Kidney epithelial cell (primary cell): ENCODE measurements at places on chromosomes 7 and 10.
A peak's percentile ranks its signal among the peaks of the same experiment; 100 is the strongest.

DNA sequence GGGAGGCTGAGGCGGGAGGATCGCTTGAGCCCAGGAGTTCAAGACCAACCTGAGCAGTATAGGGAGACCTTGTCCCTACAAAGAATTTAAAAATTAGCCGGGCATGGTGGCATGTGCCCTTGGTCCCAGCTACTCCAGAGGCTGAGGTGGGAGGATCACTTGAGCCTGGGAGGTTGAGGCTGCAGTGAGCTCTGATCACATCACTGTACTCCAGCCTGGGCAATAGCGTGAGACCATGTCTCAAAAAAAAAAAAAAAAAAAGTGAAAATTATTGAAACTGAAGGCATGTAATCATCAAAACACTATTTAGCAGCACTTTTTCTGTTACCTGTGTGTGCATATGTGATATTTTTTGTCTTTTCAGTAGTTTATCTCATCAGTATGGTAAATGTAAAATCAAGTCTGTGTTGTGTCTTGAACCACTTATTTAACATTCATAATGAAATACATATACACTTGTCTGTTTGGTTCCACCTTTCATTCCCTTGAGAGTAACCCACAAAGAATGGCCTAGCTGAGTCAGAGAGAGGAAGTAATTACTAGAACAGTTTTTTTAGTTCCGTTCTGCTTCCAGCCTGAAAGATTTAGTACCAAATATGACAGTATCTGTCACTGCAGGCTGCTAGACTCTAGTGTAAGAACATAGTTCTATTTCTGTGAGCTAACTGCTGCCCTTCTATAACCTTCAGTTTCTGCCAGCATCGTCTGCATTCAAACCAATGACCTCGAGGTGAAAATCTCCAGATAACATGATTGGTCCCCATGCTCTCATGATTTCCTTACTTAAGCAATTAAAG lies 68.6 kb downstream of the MMRN2 start:
- DNase-seq = peak; percentile 19

DNA sequence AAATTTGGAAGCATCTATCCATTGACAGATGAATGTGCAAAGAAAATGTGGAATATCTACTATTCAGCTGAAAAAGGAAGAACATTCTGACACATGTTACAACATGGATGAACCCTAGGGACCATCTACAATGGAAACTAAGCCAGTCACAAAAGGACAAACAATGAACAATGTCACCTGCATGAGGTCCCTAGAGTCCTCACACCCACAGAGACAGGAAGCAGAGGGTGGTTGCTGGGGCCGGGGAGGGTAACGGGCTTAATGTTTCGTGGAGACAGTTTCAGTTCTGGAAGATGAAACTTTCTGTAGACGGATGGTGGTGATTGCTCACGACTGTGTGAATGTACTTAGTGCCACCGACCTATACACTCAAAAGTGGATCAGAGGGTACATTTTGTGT lies 282.9 kb downstream of the ADARB2 start:
- no peak for DNase-seq

DNA sequence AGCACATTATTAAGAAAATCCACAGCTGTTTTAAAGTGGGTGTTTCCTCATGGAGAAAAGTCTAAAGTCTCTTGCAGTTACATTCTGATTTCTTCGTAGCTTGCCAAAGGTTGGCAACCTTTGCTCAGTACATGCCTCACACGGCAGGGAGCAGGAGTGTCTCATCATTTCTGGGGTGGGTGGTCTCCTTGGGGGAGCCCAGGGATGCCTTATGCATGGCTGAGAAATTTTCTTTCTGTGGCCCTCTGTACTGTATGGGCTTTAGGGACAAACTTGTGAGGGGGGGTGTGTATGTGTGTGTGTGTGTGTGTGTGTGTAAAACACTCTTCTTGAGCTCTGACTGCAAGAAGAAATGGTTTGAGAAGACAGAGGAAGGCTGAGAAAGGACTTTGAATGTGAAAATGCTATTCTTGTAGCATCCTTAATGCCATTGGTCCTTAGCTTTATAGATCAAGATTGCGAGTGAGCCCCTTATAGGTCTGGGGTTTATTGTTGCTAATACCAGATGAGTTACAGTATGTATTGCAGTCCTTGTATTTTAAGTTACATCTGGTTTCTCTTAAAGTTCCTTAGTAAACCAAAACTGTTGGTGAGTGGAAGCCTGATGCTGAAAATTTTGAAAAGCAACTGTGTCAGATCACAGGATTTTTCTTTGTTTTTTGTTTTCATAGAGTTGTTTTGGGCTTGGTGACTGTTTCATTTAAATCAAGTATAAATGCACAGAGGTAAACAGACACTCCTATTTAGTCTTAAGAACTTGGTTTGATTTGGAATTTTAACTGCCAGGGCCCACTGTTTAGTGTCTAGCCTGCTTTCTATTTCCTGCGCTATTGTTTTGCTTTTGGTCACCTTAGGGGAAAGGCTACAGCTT lies 242.0 kb downstream of the BICC1 start:
- no peak for DNase-seq

- no peak for DNase-seq
These were observed 1.5 kb downstream of the PDCD4 start for GRCh38 chr10:110872984-110873923.

DNA sequence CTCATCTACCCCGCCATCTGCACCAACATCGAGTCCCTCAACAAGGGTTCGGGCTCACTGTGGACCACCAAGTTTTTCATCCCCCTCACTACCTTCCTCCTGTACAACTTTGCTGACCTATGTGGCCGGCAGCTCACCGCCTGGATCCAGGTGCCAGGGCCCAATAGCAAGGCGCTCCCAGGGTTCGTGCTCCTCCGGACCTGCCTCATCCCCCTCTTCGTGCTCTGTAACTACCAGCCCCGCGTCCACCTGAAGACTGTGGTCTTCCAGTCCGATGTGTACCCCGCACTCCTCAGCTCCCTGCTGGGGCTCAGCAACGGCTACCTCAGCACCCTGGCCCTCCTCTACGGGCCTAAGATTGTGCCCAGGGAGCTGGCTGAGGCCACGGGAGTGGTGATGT lies 34.6 kb upstream of the CDH23 start:
- no peak for DNase-seq

GRCh38 chr7:66255534-66256100 lies 50.5 kb downstream of the TPST1 start:
- peak; percentile 55 for DNase-seq

- DNase-seq = no peak
These were observed 997.1 kb upstream of the C7orf33 start for GRCh38 chr7:147593271-147594057.

GRCh38 chr10:127889605-127890195 lies 3.0 kb downstream of the CLRN3 start:
- DNase-seq = peak; percentile 34

- DNase-seq = no peak
These were observed 16.2 kb upstream of the CPVL start for GRCh38 chr7:29162577-29162976.

- DNase-seq = no peak
These were observed 7.3 kb downstream of the SLC25A13 start for GRCh38 chr7:96314402-96315124.

DNA sequence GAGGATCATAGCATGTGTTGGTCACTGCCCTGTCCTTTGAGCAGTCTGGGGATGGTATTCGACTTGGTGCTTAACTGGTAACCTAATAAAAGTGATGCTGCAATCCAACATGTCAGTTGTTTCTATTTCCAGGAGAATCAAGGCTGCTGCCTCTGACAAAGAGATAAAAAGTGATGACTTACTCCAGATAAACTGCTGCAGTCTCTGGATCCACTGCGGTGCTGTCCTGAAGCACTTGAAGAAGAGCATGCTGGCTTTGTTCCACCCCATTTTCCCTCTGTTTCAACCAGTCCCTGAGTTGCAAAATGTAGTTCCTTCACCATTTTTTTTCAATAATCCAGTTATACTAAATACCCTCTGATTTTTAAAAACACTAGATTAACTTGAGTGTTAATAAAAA lies 403.5 kb upstream of the ANKRD30A start:
- no peak for DNase-seq

GRCh38 chr10:12937527-12937926 lies 64.0 kb downstream of the CCDC3 start:
- DNase-seq = no peak

DNA sequence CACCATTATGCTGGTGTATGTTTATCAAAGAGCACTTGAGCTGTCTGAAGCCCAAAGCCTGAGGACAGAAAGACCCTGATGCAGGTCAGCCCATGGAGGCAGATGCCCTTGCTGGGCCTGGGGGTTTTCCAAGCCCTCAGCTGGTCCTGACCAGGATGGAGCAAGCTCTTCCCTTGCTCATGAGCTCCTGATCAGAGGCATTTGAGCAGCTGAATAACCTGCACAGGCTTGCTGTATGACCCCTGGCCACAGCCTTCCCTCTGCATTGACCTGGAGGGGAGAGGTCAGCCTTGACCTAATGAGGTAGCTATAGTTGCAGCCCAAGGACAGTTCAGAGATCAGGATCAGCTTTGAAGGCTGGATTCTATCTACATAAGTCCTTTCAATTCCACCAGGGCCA lies 13.0 kb downstream of the AQP1 start:
- DNase-seq = no peak

GRCh38 chr7:18520450-18521235 lies 25.1 kb downstream of the HDAC9 start:
- no peak for DNase-seq

DNA sequence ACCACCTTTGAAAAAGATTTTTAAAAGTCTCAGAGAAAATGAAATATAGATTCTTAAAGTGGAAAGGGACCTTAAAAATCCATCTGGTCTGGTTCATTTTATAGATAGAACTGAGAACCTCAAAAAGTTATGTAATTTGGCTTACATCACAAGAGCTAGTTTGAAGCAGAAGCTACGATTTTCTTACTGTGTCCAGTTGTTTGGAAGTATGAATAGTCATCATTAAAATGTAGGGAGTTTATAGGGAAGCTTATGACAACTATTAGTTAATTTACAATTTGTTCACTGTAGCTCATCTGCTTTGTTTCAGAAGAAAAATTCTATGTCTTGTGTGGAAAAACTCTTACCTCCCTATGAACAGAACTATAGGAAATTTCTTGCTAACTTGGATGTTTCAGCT lies 26.9 kb downstream of the ZEB1 start:
- DNase-seq = no peak

DNA sequence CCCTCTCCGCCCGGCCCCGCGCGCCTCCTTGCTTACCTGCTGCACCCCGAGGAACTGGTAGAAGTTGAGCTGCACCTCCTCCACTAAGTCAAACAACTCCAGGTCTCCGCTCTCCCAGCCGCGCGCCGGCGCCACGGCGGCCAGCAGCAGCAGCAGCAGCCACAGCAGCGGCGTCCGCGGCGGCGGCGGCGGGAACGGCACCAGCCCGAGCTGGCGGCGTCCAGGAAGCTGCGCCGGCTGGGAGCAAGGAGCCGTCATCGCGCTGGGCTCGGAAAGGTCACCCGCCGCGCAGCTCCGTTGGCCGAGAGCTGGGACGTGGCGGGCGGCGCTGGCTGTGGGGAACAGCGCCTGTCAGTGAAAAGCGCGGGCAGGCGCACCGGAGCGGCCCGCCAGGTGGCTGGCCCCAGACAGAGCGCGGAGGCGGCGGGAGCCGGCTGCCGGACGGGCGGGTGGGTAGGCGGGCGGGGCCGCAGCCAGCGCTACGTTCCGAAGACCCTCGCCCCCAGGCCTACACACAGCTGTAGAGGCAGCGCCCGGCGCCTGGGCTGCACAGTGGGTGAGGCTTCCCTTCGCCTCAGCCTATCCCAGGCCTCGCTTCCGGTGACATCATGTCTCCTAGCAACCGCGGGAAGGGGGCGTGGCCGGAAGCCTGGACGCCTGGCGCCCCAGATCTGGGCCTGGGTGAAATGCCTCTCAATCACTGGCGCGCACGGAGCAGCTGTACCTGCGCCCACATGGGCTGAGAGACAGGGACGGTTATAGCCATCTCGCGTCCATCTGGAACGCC lies at the start of gene DNAJC1:
Gene DNAJC1 (minus strand): TSS at position 554 of the 787 bp plus-strand sequence. CDS start 296 bp downstream, at position 258.
- peak; percentile 73 for DNase-seq

DNA sequence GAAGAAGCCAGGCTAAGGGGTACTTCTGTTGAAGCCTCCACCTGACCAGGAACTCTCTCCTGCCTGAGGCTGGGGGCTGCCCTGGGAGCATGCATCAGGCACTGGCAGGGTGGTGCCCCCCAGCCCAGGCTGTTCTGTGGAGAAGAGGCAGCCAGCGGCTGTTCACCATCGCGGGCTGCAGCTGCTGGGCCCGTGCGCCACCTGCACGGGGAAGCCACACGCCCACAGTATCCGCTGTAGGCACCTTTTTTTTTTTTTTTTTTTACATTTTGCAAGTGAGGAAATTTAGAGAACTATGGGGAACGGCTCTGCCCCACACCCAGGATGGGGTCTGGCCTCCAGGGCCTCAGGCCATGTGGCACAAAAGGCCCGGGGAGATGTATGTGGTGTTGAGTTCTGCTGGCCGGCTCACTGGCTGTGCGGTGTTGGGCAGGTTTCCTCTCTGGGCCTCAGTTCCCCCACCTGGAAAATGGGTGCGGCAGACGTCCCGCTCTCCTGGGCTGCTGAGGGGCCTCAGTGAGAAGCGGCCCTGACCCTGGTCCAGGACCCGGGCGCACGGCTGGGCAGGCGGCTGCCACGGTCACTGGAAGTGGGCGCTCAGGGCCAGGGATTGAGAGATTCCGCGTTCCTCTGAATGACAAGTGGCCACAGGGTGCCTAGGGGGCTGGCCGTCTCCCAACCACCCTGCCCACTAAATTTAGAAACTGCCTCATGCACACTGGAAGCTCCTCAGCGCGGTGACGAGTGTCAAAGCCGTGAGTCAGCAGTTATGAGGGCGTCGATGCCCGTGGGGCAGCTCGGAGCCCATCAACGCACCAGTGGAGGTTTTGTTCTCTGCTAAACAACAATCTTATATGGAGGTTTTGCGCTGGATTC lies 8.8 kb upstream of the INTS1 start:
- no peak for DNase-seq

DNA sequence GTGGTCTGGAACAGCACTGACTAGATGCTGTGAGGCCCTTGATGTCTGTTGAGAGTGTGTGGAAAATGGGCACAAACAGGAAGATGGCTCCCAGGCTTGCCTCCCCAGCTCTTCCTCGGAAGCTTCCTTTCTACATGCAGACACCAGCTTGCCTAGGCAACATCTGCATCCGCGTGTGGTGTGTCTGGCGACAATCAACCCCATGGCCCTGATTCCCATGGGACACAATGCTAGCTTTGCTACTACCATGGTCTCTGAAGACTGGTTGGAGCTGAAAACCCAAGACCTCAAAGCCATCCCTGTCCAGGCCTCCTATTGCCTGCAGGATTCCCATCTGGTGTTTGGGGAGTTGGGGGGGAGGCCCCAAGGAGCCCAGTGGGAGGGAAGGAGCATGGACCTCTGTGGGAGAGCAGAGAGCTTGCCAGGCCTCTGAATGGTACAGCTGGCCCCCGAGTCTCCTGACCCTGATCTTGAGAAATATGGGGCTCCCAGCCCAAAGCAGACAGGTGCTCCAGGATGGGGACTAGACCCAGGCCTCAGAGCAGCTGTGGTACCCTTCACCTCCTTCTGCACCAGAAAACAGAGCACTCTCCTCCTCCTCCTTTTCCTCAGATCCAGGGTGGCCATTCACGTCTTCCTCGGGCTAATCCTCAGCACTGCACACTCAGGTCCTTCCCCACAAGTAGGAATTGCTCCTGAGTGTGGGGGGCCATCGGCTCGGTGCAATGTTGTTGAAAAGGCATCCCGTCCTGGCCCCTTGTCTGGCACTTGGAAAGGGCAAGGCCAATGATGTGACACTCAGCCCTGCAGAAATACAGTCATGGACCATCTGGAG lies 57.6 kb downstream of the ARHGAP22 start:
- DNase-seq = no peak
